ENCODE measurements at places on chromosomes 5 and 9.

DNA sequence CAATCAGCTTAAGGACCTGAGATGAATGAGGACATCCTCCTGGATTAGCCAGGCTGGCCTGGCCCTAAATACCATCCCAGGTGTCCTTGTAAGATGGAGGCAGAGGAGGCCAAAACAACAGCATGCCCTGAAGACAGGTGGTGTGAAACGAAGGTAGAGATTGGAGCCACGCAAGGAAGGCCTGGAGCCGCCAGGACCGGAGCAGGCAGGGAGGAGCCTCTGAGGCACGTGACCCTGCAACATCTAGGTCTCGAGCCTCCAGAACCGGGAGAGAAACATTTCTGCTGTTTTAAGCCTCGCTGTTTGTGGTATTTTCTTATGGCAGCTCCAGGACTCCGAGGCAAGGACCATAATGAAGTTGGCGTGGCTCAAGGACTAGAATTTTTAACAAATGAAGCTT lies 9.7 kb upstream of the COL5A1 start:
- no peak for DNase-seq

- no peak for DNase-seq
These were observed 45.7 kb downstream of the DPYSL3 start for GRCh38 chr5:147464211-147464610.

DNA sequence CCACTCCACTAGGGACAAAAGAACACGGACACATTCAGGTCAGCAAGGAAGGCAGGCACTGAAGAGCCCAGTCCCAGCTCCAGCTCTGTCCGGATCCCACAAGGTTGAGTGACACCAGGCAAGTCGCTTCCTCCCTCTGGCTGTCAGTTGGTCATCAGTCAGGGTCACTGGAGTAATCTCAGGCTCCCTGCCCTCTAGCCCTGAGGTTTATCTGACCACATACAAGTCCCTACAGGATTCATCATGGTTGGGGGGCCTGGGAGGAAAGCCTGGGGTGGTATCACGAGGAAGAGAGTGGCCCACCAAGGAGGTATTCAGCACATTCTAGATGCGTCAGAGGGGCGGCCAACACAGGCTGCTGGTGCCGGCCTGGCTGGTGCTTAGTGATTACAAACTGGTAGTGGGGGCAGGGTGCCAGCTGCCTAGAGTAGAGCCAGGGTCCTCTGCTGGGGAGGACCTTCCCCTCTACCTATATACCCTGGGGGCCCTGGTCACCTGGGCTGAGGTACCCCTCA lies 81.5 kb downstream of the SHB start:
- DNase-seq, result no peak

- DNase-seq, result no peak
These were observed 178.3 kb downstream of the CWC27 start for GRCh38 chr5:64947031-64947430.

- DNase-seq, result peak; percentile 95
These were observed at the start of gene ZER1 for GRCh38 chr9:128771745-128772519. Gene ZER1 (minus strand): TSS chr9:128771927. CDS start chr9:128755565, 16,362 bp downstream.

- DNase-seq, result no peak
These were observed 202.0 kb downstream of the FSTL4 start for GRCh38 chr5:133410335-133410828.

GRCh38 chr5:41154491-41154890 lies 58.8 kb downstream of the C6 start:
- no peak for DNase-seq

GRCh38 chr5:143051244-143052058 lies 281.3 kb downstream of the ARHGAP26 start:
- no peak for DNase-seq

Measured in stimulated activated CD4-positive, alpha-beta T cell treated with anti-CD3 and anti-CD28 coated beads, Interleukin-12 subunit alpha, Interleukin-12 subunit beta, amount 100 ng/mL, for 4 hours (primary cell).